ENCODE measurements at places on chromosomes 5 and 9. TPM values are rescaled to one million over a fixed set of nuclear protein-coding genes. Genes with fewer than 3 reads are reported as not detected.
A peak's percentile ranks its signal among the peaks of the same experiment; 100 is the strongest.

The ZNF879 gene
- total RNA-seq: not detected

The INSL6 gene
- not detected for total RNA-seq

The RBM18 gene
- total RNA-seq: 15.2 TPM

The GHR gene
- total RNA-seq: 1.1 TPM

The SOX30 gene
- not detected for total RNA-seq

The SV2C gene
- total RNA-seq: not detected

The PAIP1 gene
- 210 TPM for total RNA-seq

The F12 gene
- 5.6 TPM for total RNA-seq

The CDKN2A gene
- not detected for total RNA-seq

The INSL4 gene
- total RNA-seq: not detected

The ADCY2 gene
- total RNA-seq: 0.10 TPM

The WWC1 gene
- total RNA-seq: 20.7 TPM

The CCL21 gene
- total RNA-seq: not detected

The PPP3R2 gene
- not detected for total RNA-seq

DNA sequence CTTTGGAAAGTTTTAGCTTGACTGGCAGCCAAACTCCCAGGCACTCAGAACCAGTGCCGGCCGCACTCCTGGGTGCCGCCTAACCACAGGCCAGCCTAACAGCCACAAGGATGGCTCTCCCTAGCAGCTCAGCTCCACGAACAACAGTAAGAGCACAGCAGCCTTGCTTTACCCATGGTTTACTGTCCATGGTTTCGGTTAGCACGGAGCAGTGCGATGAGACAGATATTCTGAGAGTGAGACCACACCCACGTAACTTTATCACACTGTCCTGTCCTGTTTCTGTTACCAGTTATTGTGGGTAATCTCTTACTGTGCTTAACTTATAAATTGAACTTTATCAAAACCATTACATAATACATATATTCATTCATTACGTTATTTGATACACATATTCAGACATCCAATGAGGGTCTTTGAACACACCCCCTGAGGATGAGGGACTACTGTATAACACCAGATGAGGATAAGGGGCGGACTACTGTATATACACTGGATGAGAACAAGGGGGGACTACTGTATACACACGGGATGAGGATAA is 12.4 kb downstream of the CLPTM1L start:
- no peak for DNase-seq

DNA sequence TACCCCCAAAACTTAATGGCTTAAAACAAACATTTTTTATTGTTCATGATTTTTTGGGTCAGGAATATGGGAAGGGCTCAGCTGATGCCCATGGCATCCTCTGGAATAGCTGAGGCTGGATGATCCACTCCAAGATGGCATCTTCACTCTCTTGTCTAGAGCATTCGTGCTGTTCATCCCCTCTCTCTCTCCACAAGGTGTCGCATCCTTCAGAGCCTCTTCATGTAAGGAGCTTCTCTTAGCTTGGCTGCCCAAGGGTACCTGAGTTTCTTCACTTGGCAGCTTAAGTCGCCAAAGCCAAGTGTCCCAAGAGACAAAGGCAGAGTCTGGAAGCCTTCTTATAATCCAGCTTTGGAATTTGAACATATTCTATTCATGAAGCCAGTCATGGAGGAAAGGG is 294.7 kb downstream of the CHSY3 start:
- DNase-seq: peak; percentile 39

- no peak for DNase-seq
These were observed 65.2 kb downstream of the NSD1 start for GRCh38 chr5:177198738-177199137.

DNA sequence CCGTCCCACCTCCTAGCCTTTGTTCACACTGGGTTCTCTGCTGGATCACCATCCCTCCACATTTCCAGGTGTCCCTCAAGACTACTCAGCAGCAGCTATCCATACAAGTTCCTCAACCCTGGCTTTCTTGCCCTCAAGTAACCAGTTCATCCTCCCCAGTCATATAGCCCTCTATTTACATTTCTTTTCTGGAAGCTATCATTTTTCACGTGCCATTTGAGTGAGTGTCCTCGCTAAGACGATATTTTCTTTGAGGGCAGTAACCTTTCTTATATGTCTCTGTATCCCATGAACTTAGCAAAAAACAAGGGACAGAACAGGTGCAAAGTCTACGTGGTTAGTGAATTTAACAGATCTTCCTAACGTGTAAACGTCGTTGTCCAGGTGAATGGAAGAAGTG is 29.6 kb upstream of the KCNMB1 start:
- DNase-seq: no peak

DNA sequence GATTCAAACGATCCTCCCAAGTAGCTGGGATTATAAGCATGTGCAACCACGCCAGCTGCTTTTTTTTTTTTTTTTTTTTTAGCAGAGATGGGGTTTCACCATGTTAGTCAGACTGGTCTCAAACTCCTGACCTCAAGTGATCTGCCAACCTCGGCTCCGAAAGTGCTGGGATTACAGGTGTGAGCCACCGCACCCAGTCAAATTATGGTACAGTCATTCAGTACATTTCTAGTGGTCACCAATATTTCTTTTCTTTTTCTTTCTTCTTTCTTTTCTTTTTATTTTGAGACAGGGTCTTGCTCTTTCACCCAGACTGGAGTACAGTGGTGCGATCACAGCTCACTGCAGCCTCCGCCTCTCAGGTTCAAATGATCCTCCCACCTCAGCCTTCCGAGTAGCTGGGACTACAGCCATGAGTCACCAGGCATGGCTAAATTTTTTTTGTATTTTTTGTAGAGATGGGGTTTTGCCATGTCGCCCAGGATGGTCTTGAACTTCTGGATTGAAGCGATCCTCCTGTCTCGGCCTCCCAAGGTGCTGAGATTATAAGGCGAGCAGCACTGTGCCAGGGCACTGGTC is 25.4 kb upstream of the DCP2 start:
- no peak for DNase-seq

GRCh38 chr5:59241552-59241951 is 652.0 kb downstream of the PDE4D start:
- DNase-seq: no peak

GRCh38 chr9:78932849-78933627 is 636.1 kb downstream of the PSAT1 start:
- DNase-seq: peak; percentile 96

DNA sequence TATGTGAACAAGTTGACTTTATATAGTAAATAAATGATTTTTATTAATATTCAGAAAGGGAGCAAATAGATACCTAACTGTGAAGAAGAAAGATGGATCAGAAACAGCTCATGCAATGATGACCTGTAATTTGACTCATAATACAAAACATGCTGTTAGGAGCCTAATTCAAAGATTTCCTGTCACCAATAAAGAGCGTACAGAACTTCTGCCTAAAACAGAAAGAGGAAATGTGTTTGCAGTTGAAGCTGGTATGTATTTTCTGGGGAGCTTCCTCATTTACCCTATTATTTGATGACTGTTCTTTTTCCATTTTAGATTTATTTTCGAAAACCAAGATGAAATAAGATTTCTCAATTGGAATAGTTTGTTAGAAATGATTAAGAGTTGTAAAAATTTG is 11.4 kb downstream of the YTHDC2 start:
- no peak for DNase-seq

DNA sequence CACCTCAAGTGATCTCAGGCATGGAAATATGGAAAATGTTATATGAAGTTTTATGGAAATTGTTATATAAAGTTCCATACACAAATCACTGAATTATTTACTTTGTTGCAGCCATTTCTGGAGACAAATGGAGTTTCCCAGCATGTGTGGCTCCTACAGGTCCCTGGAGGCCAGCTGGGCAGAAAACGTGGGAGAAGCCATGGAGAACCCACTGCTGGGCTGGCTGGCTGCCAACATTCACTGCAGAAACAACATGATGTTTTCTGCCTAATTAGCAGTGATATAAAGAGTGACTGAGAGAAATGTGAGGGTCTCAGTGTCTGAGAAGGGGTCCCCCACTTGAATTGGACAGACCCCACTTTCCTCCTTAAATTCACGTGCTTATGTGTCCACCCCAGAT is 208.8 kb upstream of the IRX2 start:
- no peak for DNase-seq

DNA sequence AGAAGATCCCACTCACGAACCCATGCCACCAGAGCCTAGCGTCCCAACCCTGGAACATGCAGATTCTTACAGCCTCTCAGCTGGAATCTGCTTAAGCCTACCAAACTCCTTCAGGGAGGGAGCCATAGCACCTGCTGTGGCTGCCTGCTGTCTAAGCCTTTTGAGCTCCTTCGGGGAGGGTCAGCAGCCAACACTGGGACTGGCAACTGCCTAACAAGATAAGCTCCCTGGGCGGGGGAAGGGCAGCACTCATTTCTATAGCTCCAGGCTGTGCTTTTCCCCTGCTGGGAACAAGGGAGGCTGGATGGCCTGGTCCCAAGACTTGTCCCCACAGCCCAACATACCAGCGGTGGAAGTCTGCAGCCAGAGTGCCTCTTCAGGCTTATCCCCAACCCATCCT is 199.1 kb upstream of the OR13F1 start:
- DNase-seq: no peak

GRCh38 chr5:134567641-134568336 is 42.3 kb downstream of the JADE2 start:
- peak; percentile 78 for DNase-seq

GRCh38 chr5:136062366-136063274 is 33.8 kb downstream of the TGFBI start:
- peak; percentile 54 for DNase-seq

DNA sequence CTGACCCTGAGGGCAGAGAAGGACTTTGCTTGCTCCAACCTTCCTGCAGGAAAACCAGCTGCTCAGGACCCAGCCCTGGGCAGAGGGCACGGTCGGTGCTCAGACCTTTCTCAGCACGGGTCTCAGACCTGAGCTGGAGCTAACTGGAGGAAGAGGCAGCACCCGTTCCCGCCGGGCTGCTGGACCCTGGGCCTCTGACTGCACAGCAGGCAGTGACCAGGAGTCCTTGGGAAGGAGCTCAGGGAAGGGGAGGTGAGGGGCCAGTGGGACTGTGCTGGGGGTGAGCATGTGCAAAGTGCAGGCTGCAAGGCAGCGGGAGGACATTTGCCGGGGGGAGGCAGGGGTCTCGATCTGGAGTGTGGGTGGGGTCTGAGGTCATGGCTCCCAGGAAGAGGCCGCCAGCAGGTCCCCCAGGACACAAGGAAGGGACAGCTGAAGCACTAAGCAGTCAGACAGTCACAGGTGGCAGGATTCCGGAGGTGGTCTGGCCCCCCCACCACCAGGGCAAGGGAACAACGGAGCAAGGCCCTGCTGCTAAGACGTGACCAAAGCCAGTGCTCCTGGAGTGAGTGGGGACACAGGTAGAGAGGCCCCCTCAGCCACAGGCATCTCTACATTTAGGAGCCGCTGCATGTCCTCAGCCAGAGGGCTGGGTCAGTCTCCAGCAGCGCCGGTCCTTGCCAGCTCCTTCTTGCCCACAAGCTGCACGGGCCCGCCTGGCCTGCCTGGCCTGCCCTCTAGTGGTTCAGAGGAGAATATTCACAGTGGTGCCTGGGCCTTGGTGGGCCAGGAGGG is 4.8 kb upstream of the DPM2 start:
- DNase-seq: peak; percentile 52

DNA sequence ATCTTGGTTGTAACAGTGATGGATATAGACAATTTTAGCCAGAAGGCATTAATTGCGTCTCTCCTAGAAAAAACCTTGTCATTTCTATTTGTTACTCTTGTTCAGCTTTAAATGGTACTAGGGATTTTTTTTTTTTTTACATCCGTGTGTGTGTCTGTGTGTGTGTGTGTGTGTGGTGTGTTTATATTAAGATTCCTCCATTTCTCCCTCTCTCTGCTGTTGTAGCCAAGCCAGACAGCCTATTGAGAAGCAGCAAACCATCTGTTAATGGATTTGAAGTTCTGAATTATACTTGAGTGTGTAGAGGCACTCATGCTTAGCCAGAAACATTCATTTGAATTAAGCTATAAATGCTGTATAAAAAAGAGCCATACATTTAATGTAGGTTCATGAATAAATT is 72.3 kb downstream of the SLF1 start:
- DNase-seq: no peak

DNA sequence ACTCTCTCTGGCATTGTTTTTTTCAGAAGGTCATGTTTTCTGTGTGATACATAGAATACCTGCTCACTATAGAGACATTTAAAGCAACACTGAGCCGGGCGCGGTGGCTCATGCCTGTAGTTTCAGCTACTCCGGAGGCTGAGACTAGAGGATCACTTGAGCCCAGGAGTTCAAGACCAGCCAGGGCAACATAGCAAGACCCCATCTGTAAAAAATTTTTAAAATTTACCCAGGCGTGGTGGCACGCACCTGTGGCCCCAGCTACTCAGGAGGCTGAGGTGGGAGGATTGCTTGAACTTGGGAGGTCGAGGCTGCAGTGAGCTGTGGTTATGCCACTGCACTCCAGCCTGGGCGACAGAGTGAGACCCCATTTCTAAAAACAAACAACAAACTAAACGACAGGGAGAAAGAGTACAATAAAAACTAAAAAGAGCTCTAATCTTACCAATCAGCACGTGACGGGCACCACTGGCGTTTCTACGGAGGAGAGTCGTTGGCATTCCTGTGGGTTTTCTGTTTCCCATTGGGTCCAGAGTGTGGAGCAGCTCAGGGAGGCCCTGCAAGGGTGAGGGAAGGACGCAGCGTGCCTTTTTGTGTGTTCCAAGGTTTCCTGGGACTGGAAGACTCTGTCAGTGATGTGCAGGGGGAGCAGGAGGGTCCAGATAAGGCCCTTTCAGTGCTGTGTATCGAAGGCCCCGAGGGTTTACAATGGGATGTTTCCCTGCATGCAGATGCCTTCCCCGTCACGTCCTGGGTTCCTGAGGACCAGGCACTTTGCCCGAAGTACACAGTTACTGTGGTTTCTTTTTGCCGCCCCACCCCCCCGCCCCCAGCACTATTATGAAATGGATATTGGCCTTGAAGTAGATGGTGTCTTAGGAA is 7.2 kb upstream of the RNU6ATAC start:
- DNase-seq: peak; percentile 74

GRCh38 chr5:57675236-57675635 is 192.6 kb upstream of the ACTBL2 start:
- no peak for DNase-seq

GRCh38 chr9:74016004-74016403 is 481.1 kb upstream of the RORB start:
- no peak for DNase-seq

DNA sequence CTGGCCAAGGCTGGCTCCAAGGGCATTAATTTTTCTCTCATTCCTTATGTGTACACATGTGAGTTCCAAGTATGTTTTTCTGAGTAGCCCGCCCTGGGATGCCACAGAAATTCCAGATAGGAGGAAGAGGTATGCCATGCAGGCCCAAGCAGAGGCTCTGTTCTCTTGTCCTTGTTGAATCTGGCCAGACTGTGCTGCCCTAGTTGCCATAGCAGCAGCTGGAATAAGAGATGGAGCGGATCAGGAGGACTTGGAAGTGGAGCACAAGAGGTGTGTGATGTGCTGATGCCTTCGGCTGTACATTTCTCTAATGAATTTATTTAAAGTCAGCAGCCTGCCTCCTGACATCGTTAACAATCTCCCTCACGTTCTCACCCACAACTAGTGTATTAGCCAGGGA is 235.6 kb upstream of the RPS23 start:
- no peak for DNase-seq

GRCh38 chr9:111836311-111836710 is 41.6 kb upstream of the SHOC1 start:
- no peak for DNase-seq

- DNase-seq: no peak
These were observed 109.8 kb upstream of the ST8SIA4 start for GRCh38 chr5:101012880-101013279.
